ENCODE measurements at places on chromosomes 6 and 20.
A peak's percentile ranks its signal among the peaks of the same experiment; 100 is the strongest.

DNA sequence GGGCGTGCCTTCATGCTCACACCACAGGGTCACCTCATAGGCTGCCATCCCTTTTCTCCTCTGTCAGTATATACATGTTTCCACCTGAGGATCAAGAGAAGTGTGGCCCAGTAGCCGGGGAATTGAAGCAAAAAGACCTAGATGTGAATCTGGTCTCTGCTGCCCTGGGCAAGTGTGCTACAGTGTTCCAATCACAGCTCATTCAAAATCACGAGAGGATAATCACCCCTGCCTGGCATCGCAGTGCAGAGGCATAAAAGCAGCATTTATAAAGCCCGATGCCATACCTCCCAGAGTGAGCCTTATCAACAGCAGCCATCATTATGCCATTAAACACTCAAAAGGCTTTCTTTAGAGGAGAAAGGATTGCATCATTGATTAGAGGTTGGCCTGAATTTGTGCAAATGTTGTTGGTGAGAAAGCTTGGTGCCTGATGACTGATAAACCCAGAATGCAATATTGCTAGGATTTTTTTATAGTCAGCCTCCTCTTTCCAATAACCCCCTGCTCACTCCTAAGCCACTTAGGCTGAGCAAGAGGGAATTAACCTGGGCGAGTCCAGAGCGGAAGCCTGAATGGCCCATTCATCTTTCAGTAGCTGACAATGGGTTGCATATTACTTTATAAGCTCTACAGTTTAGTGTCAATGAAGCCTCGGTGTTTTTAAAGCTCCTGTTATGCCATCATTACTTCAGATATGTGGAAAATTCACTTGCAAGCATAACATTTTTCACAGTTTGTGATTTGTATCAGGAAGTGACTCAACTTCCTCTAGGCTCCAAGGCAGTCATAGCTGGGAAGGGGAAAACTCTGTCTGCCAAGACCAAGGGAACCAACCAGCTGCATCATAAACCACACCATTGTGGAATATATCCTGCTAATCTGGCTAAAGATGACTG is 92.5 kb upstream of the NXT1 start:
- peak; percentile 58 for DNase-seq

GRCh38 chr6:144624246-144624645 is 339.1 kb downstream of the UTRN start:
- DNase-seq: no peak

- no peak for DNase-seq
Observed at GRCh38 chr20:50850721-50851286, 55.9 kb downstream of the BCAS4 start.

DNA sequence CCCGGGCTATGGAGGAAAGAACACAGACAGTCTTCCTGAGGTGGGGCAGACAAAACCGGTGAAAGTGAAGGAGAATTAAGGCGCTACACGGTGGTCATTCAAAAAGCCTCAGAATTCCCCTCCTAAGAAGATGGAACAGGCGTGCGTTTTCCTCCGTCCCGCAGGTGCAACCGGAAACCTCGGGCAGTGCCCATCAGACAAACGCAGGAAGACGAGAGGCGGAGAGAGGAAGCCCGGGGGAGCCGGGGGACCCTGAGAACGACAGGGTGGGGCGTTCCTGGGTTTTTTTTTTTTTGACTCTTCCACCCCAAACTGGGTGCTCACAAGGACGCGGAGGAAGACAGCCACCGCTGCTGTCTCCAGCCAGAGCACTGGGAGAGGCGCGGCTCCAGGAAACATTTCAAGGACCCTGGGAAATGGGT is 25.4 kb downstream of the TTLL2 start:
- no peak for DNase-seq

- DNase-seq: no peak
Observed at GRCh38 chr6:31308845-31309175, 36.9 kb upstream of the HLA-C start.

- peak; percentile 75 for DNase-seq
Observed at GRCh38 chr20:43752561-43753301, 25.9 kb upstream of the GTSF1L start.

DNA sequence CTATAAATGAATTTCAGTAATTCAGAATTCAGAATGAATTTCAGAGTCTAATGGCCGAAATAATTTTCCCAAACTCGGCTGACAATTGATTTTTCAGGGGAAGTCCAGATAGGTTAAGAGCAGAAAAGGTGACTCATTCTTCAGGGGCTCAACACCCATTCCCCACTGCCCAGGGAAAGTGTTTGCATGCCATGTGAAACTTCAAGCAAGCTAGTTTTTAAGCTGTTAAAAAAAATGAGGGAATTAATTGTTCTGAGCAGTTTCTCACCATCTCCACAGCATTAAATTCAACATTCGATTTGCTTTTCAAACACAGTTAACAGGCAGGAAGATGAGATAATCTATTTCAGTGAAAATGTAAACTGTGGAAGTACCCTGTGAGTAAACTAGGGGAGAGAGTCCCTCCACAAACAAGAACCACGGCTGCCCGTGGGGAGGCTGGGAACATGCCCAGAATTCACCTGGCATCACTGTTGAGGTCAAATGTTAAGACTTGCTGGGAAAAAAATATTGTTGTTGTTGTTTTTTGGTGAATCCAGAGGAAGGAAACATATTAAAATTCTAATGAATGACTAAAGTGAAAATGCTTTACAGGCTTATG is 650.8 kb upstream of the AGPAT4 start:
- DNase-seq: no peak

DNA sequence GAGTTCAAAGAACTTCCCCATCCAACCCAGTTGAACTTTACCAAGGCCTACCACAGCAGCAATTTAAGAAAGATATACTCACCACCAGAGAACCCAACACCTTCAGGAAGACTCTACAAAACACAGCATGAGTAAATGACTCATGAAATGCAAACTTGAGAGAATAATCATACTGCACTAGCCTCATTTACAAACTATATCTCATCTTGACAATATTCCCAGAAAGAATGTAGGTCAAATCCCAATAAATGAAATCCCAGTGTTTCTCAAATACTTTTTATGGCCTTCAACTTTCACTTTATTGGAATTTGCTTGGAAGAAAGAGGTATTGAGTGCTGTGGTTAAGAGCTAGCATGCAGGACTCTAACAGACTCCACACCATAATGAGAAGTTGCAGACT is 60.0 kb downstream of the FYN start:
- DNase-seq: no peak

DNA sequence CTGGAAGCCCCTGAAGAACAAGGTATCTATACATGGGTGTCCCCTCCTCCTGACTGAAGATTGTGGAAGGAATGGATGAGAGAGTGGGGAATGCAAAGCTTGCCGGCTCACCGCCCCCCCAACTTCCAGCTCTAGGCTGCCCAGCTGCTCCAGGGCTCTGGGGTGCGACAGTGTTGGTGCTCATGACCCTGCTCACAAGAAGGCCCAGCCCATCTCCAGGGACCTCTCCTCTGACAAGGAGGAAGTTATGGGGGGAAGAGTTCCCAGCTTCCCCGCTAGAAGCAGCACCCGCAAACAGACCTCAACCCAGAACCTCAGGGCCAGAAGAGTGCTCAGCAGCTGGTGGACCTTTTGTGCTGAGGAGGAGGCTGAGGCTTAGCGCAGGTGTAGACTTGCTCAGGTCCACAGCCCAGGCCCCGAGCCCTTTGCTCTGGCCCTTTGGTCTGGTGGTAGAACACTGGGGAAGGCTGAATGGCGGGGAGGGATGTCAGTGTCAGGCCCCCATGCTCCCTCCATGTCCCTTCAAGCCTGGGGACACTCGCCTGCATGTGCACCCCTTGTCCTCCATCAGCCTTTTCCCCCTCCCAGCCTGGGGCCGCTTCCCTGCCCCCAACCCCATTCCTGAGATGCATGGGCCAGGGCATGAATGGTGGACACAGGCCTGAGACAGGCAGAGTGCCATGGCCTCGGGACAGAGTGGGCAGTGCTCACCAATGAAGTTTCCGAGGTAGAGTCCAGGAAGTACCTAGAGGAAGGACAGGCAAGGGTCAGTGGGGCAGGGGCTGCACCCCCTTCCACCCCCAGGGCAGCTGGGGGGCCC is 1.3 kb downstream of the DUSP15 start:
- no peak for DNase-seq

GRCh38 chr6:3324262-3324942 is 65.7 kb downstream of the PSMG4 start:
- peak; percentile 55 for DNase-seq

DNA sequence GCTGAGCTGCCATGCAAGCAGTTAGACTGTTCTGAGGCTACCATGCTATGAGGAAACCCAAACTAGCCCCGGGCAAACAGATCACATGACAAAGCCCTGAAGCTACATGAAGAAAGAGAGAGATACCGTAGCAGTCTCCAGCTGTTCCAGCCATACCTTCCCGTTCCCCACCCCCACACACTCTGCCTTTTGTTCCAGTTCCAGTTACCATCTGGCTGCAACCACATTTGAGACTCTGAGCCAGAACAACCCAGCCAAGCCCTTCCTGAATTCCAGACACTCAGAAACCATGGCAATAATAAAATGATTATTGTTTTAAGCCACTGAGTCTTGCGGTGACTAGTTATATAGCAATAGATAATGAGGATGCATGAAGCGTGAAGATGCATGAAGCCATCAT is 28.3 kb downstream of the RIN2 start:
- peak; percentile 82 for DNase-seq

DNA sequence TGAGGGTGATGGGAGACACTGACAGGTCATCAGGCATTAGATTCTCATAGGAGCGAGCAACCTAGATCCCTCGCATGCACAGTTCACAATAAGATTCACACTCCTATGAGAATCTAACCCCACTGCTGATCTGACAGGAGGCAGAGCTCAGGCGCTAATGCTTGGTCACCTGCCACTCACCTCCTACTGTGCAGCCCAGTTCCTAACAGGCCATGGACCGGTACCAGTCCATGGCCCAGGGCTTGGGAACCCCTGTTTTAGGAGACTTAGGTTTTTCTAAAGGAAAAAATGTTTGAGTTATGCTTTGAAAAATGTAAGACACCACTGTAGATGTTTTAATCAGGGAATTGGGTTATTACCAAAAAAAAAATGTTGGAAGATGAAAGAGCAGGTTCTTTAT is 6.7 kb downstream of the HLA-E start:
- no peak for DNase-seq

DNA sequence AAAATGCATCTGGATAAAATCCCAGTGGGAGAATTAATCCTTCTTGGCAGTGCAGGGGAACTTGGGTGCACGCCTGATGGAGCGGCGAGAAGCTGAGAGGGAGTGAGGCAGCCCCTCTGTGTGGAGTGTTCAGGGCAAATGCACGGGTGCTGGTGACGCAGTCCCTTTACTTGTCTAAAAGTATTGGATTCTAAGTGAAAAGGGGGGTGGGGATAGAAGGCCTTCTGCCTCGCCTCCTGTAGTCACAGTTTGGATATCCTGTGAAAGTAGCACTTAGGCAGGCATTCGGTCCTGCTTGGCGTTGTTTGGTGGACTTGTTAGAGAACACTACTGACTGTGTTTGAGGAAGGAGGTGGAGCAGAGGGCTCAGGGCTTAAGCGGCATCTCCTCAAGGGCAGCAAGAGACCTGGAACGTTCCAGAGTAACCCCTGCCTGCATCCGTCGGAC is 39.3 kb downstream of the PHACTR3 start:
- DNase-seq: no peak

DNA sequence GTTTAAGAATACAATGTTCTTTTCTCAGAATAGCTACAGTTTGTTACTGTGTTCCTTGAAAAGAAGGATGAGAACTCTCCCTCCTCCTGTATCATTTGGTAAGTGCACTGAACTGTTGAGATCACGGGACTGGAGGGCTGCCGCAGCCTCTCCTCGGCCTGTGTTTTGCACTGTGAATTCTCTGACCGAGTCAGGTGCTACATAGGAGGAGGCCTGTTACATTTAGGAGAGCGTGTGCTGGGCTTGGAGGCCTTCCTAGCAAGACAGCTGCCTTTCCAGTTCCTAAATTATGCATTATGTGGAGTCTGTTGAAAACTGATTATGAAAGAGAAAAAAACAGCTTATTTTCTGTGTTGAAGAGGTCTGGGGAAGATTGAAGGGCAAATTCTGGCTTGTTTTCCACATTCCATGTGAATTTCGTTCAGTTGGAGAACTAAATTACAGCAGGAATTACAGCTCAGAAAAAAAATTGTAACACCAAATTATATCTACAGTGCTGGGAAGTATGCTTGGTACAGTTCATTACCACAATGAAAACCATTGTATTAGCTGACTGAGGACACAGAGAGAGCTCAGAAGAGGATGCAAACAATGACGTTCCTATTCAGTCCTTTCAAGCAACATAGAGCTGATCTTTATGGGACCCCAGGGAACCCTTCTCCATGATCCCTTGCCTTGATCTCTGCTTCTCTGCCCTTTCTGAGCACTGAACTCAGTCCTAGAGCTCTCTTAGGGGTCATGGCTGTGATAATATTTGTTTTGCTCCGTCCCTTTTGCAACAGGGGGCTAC is 2.8 kb downstream of the TMC2 start:
- no peak for DNase-seq

DNA sequence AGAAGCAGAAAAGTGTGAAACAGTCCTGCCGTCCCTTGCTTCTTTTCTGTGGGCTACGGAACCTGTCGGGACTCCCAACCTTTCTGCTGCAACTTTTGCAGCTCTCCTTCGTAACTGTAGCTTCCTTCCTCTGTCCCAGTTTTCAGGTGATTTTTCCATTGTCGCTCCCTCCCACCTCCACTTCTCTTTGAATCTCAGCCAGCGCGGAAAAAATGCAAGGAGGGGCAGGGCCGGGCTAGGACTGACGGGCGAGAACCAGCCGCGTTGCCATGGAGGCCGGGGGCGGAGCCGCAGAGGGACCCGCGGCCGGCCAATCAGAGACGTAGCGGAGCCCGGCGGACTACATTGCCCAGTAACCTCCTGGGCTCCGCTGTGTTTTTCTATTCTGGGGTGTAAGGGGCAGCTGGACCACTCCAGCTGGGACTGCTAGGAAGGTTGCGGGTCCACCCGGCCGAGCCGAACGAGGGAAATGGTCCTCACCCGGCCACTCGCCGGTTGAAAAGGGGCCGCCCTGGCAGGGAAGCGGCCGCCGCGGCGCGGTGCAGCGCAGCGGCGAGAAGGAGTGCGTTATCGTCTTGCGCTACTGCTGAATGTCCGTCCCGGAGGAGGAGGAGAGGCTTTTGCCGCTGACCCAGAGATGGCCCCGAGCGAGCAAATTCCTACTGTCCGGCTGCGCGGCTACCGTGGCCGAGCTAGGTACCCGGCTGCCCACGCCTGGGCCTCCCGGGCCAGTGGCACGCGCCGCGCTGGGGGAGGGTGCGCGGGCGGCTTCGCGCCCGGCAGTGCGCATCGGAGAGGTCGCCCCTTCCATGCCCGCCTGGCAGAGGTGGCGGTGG is at the start of the genes CYP39A1 and SLC25A27:
Gene CYP39A1 (minus strand): TSS at position 216 of the 836 bp plus-strand sequence. CDS start 236 bp downstream, outside the sequence.
Gene SLC25A27 (plus strand): TSS at position 373 of the 836 bp plus-strand sequence. CDS start 218 bp downstream, at position 591.
- peak; percentile 23 for DNase-seq

GRCh38 chr20:12597551-12597950 is 411.2 kb upstream of the SPTLC3 start:
- no peak for DNase-seq

GRCh38 chr20:63432577-63433325 is 39.7 kb downstream of the KCNQ2 start:
- DNase-seq: no peak
